GM12891 (cell line): ENCODE measurements at places on chromosomes 2 and 18.

- no peak for DNase-seq
These were observed 65.3 kb upstream of the AMMECR1L start for GRCh38 chr2:127951026-127951425.

- DNase-seq: no peak
These were observed 41.9 kb downstream of the RHOB start for GRCh38 chr2:20488782-20489181.

- DNase-seq: no peak
These were observed 25.0 kb upstream of the FN1 start for GRCh38 chr2:215460682-215461382.

- no peak for DNase-seq
These were observed 44.7 kb upstream of the DNAH7 start for GRCh38 chr2:196113061-196113974.

DNA sequence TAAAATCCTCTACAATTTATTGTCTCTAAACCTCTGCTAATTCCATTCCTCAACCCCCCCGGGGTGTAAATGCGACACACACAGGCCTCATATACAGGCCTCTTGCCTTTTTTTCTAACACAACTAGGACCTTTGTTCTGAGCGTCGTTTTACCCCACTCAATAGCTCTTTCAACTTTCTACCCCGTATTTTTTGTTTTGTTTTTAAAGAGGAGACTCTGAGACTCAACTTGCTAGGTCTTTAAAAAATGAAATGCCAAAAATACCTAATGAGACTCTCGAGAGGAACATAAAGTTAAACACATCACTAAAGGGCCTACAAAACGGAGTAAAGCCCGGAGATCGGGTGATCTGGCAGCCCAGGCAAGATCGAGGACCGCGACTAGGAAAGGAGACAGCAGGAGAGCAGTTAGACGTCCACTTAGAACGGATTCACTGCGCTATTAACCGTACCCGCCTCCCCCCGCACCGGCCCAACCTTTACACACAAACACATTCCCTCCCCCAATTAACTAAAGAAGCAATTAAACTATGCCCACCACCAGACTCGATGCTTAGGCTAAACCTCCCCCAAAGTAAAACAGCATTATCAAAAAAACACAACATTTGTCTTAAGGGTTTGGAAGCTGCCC lies 1.7 kb downstream of the TRIP12 start:
- no peak for DNase-seq

- DNase-seq: no peak
These were observed 128.3 kb downstream of the LRRC30 start for GRCh38 chr18:7358989-7359726.

GRCh38 chr18:48803951-48804855 lies 146.6 kb downstream of the SMAD7 start:
- no peak for DNase-seq

DNA sequence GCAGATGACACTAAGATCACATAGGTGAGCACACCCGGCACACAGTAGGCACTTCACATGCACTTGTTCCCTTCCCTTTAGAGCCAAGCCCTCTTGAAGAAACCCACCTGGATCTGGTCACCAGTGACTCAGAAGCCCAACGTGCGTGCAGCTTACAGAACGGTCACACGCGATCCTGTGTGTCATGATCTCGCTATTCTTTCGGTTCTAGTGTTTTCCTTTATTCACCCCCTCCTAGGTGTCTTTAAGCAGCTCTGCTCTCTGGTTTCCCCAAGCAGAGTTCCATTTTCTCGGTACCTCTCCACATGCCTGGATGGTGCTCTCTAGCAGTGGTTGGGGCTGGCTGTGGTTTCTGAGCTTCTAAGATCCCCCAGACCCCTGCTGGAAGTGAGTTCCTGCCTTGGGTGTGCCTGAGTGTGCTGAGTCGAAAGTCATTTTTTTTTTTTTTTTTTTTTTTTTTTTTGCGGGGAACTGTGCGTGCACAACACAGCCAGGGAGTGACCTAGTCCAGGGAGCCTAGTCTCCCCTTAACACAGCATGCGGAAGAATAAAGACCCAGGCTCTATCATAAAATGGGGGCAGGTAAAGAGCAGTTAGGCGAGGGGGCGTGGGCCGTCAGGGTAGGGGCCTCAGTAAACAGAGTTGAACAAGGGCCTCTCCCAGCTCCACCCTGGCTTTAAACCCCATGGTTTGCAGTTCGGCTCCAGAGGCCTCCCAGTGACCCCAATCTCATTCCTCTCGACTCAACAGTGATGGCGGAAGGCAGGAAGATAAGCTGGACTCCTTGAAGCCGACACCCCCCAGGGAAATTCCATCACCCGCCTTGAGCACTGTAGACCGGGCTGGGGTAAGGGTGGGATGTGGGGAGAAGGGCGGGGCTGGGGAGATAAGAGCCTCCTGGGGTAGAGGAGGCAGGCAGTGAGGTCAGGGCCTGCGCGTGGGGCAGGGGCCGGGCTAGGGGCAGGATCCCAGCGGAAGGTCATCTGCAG lies 29.8 kb upstream of the DNMT3A start:
- DNase-seq: no peak

DNA sequence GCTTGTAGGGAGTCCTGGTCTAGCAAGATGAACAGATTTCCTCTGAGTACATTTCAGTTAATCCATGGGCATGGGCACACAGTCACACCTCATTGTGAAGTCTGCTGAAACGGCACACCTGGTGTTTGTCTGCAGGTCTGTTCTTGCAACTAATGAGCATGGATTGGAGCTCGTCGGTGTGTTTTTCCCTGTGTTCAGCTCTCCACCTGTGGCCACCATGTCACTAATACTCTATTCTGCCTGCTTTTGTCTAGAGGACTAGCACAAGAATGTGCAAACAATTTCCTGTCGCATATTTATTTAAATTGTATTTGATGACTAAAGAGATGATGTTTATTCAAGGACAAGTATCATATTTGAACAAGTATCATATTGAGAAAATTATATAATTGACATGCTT lies 24.5 kb upstream of the PPP4R1 start:
- no peak for DNase-seq
